Activated T-cell treated with anti-CD3 and anti-CD28 coated beads, Interleukin-2, amount 50 U/mL, for 48 hours (primary cell): ENCODE measurements at places on chromosomes 16 and 17.

DNA sequence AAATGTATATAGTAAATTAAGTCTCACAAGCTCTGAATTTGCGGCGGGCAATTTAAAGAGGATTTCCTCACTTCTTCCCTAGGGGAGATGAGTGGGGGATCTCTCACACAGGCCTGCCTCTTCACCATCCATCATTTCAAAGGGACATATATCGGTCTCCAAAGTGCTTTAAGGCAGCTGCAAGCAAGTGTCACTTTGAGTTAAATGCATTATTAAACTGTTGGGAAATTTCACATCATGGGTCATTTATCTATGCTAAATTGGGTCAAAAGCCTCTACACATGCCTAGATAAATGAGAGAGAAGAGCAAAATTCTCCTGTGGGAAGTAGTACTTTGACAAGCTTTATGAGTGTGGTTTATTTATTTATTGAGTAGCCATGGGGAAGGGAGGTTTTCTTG is 1106.1 kb upstream of the GOT2 start:
- DNase-seq, result no peak

GRCh38 chr17:6491071-6491700 is 46.9 kb downstream of the PIMREG start:
- DNase-seq, result no peak

GRCh38 chr17:42221886-42222745 is 27.8 kb upstream of the GHDC start:
- DNase-seq, result peak; percentile 67

- no peak for DNase-seq
Measured at GRCh38 chr17:59746849-59747445, 39.5 kb downstream of the VMP1 start.

- peak; percentile 19 for DNase-seq
Measured at GRCh38 chr16:13036600-13036999, 135.2 kb downstream of the SHISA9 start.

DNA sequence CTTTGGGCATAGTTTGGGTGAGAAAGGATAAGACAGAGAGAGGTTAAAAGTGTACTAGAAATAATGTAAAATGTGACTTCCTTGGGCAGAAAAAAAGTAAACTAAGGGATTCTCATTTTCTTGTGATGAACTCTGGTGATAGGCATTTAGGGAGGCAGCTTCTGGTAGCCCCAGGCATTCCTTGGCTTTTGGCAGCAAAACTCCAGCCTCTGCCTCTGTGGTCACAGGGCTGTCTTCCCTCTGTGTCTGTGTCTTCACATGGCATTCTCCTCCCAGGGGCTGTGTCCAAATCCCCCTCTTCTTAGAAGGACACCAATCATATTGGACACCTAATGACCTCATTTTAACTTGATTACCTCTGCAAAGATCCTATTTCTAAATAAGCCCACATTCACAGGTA is 54.7 kb downstream of the HS3ST3B1 start:
- DNase-seq, result no peak

DNA sequence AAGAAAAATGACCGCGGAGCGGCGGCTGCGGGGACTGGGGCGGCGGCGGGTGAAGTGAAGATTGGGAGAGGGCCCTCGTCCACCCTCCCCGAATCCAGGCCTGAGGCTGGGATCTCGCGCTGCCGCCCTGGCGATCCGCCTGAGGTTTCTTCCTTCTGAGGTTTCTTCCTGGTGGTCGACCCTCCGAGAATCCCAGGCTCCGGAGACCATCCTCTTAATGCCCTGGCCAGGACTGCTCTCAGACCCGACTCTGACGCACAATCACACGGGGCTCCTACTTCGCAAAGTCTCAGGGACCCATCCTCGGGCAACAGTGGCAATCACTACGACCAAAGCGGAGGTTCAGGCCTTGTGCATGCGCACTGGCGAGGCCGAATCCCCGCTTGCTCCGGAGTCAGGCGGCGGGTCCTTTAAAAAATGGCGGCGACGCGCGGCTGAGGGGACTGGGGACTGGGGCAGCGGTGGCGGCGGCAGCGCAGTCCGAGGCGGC is 18.0 kb upstream of the KCNJ18 start:
- no peak for DNase-seq

DNA sequence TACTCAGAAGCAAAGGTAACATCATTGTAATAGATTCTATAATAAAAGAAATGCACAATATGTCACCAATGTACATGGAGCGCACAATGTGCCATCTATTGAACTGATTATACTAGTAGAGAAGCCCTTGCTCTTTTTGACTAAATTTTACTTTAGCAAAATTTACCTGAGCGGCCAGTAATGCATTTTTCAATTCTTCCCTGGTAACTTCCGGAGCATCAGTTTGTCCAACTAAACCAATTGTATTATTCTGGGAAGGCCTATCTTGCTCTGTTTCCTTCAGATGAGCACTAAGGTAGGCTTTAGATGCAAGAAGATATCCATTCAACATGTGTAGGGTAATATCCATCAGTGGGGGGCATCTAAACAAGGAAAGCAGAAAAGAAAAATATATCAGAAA is 8.8 kb upstream of the BRIP1 start:
- no peak for DNase-seq

- DNase-seq, result peak; percentile 80
Measured at GRCh38 chr17:13024526-13025257, 6.9 kb upstream of the ELAC2 start.

GRCh38 chr16:1361685-1362360 is 10.1 kb downstream of the GNPTG start:
- no peak for DNase-seq

DNA sequence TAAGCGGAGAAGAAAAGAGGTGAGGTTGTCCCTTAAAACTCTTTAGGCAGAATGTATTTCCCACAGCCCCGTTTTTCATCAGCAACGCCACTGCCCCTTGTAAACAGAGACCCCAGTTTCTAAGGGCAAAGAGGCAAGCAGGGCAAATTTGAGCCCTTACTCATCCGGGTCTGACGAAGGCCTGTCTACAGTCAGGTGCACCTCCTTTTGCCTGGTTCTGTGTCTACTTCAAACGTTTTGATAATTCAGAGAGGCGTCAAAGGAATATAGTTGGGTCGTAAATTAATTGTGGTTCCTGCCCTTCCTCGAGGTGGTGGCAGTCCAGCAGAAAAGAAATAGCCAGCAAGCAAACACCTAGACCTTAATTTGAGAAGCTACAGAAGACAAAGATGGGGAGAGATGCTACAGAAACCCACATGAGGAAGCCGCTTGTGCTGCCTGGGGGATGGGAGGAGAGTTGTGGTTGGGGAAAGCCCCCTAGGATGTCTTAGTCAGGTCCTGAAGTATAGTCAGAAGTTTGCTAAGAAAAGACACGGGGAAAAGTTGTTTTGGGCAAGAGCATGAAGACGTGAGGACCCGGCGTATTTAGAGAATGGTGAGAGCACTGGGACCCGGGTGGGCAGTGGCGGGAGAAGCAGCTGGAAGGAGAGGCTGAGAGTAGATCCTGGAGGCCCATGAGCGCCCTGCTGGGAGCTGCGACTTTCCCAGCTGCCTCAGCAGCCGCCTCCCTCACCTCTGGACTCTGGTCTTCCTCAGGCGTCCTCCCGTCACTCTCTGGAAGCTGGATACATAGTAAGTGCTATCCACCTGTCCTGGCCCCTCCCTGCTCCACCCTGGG is 2.4 kb downstream of the FBRS start:
- DNase-seq, result peak; percentile 86

GRCh38 chr16:68244903-68245853 is at the start of gene PLA2G15:
Gene PLA2G15, plus strand, starts transcription at chr16:68245373. Its CDS starts 54 bp downstream, at chr16:68245427.
- peak; percentile 98 for DNase-seq

DNA sequence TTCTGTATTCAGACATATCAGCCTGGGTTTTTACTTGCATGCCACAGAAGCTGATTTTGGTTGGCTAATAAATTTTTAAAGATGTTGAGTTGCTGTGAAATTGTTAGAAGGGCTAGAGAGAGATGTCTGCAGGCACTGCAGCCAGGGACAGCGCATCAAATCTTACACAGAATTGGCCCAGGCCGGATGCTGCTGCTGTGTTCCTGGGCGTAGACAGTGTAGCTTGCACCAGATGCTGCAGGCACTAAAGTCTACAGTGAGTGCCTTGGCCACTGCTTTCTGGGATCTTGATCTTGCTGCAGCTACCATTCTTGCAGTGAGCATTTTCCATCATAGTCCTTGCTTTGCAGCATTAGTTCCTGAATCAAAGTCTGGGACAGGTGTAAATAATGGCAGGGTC is 169.9 kb downstream of the SPECC1 start:
- no peak for DNase-seq

DNA sequence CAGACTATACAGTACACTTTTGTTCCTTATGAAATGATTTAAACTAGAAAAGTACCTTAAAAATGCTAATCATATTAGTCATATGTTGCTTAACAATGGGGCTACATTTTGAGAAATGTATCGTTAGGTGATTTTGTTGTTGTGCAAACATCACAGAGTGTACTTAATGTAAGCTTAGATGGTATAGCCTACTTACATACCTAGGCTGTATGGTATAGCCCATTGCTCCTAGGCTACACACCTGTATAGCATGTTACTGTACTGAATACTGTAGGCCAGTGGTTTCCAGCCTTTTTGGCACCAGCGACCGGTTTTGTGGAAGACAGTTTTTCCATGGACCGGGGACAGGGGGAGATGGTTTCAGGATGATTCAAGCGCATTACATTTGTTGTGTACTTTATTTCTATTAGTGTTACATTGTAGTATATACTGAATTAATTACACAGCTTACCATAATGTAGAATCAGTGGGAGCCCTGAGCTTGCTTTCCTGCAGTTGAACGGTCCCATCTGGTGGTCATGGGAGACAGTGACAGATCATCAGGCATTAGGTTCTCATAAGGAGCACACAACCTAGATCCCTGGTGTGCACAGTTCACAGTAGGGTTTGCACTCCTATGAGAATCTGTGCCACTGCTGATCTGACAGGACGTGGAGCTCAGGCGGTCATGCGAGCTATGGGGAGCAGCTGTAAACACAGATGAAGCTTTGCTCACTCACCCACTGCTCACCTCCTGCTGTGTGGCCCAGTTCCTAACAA is 35.0 kb upstream of the MRC2 start:
- no peak for DNase-seq

DNA sequence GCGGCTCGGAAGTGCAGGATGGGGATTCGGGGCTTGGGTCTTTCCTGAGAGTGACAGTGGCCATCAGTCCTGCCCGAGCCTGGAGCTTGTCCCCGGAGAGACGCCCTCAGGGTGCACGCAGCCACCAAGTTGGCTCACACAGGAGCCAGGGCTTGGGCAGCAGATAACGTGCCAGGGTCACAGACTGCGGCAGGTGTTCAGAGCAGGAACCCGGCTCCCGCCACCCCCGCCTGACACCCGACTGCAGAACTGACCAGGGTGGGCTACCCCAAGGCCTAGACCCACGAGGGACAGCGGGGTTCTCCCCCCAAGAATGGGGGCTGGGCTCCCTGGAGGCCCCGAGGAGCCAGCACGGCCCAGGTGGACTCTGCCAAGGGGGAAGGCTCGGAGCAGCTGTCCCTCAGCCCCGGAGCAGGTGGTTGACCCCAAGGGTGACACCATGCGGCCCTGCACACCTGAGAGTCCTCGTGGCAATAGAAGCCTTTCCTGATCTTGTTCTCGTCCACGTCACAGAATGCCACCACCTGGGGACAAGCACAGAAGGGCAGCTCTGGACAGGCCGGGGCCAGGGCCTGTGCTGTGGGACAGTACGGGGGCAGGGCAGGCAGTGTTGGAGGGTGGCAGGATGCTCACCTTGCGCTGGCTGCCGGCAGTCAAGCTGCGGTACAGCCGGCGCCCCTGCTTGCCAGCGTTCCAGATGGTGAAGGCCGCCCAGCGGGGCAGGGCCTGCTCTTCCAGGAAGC is 117.1 kb upstream of the ZNF750 start:
- no peak for DNase-seq

- no peak for DNase-seq
Measured at GRCh38 chr17:58446086-58446485, 28.8 kb upstream of the RNF43 start.

DNA sequence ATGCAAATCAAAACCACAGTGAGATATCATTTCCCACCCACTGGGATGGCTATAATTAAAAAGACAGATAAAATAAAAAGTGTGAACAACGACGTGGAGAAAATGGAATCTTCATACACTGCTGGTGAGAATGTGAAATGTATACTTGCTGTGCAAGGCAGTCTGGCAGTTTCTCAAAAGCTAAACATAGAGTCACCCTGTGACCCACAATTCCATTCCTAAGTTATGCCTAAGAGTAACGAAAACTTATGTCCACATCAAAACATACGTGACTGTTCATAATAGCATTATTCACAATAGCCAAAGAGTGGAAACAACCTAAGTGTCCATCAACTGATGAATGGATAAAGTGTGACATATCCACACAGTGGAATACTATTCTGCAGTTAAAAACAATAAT is 38.1 kb upstream of the VPS4A start:
- DNase-seq, result no peak

GRCh38 chr16:54009464-54010176 is 277.0 kb downstream of the IRX3 start:
- DNase-seq, result no peak

- DNase-seq, result no peak
Measured at GRCh38 chr16:82629441-82630027, 2.8 kb downstream of the CDH13 start.

DNA sequence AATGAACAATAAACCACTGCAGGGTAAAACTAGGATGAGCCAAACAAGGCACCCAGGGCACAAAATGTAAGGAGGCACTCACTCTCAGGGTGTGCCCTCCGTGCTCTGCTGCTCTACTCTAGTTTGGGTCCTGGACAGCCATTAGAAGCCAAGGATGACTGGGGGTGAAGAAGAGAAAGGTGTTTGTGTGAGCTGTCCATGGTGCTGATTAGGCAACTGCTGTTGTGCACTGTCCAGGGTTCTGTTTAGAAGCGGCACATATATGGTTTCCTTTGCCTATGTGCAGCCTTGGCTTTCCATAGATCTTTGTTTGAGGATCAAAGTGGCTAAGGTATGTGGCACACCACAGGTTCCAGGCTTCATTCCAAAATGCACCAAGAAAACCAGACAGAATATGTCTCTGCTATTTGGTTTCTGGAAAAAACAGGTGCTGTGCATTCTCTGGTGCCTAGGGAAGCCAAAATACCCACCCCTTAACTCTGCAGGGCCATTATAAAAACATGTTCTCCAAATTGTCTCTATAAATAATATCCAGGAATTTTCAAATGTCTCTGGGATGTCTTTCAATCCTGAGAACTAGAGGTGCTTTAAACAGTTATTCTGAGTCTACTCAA is 123.5 kb downstream of the CBLN1 start:
- no peak for DNase-seq

GRCh38 chr17:63032142-63032541 is 66.1 kb downstream of the TANC2 start:
- DNase-seq, result no peak

GRCh38 chr17:40459636-40460603 is 16.7 kb downstream of the IGFBP4 start:
- DNase-seq, result no peak

- DNase-seq, result peak; percentile 84
Measured at GRCh38 chr16:28623172-28623711, 13.4 kb upstream of the SULT1A1 start.

DNA sequence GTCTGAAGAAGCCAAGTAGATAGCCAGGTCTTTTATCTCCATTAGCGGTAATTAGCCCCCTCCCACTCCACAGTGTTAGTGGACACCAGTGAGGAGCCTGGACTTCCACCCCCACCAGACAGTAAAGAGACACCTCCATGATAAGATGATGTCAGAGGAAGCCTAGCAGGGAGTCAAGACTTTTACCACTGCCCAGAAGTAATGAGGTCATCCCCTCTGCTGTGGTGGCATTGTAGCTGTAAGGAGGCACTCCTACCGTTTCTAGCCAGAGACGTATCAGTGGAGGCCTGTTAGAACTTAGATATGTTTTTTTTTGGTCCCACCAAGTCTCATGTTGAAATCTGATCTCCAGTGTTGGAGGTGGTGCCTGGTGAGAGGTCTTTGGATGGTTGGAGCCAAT is 38.1 kb downstream of the PIK3R5 start:
- no peak for DNase-seq

GRCh38 chr17:68435876-68436842 is 21.1 kb downstream of the WIPI1 start:
- DNase-seq, result peak; percentile 89
